Right atrium auricular region (tissue), 2 donors: ENCODE measurements at places on chromosomes 11 and 22.

GRCh38 chr22:19807161-19807913 lies 46.8 kb downstream of the TBX1 start:
- DNase-seq: no peak

DNA sequence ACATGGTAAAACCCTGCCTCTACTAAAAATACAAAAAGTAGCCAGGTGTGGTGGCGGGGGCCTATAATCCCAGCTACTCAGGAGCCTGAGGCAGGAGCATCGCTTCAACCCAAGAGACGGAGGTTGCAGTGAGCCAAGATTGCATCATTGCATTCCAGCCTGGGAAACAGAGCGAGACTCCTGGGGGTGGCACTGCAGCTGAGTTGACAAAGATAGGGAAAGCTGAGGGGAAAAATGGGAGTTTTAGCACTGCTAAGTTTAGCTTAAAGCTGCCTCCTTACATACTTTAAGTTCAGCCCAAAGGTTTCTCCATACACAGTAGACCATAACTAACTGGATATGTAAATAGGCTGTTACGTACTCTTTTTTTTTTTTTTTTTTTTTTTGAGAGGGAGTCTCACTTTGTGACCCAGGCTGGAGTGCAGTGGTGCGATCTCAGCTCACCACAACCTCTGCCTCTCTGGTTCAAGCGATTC lies 9.0 kb upstream of the USP28 start:
- no peak for DNase-seq

GRCh38 chr11:111366560-111367410 lies 12.3 kb downstream of the POU2AF1 start:
- no peak for DNase-seq

- no peak for DNase-seq
Measured at GRCh38 chr22:46348099-46348695, 12.7 kb downstream of the TRMU start.

DNA sequence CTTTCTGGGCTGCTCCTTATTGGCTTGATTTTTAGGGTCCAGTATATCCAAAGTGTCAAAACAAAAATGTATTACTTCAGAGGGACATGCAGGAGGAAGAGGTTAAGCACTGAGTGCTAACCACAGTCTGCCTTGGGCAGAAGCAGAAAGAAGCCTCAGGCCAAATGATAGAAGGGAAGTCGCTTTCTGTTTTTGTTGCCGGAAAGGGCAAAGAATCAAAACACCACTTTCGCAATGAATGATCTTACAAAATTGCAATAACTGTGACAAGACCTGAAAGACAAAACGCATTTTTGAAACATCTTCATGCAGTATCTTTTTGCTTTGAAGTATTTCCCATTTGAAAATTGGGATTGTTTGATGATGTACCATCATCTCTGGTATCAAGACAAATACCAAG lies 70.1 kb upstream of the PICALM start:
- DNase-seq: no peak

DNA sequence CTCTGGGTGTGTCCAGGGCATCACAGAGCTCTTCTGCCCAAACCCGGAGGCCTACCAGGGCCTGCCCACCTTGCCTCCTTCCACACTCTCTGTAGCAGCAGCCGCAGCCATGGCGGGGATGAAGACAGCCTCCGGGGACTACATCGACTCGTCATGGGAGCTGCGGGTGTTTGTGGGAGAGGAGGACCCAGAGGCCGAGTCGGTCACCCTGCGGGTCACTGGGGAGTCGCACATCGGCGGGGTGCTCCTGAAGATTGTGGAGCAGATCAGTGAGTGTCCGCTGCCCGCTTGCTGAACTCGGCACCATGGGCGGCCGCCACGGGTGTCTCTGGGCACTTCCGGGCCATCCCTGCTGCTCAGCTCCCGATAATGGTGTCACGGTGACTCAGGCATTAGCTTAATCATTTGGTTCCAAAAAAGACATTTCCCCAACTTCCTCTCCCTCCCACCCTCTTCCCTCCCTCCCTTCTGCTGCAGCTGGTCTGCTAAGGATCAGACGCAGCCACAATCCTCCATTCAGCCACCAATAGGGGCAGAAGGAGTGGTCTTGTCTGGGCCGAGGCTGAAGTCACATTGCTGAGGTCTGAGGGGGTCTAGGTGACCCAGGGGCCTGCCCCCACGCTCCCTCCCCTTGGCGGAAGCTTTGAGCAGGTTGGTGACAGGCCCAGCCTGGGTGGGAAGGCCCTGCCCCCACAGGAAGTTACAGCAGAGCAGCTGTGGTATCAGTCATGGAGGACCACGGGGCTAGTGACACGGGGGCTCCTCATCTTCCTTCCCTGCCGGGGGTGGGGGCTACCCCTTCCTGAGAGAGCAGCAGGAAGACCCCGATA lies 950 bp downstream of the FERMT3 start:
- DNase-seq: peak; percentile 87

GRCh38 chr11:86896441-86896841 lies 58.8 kb downstream of the FZD4 start:
- no peak for DNase-seq

DNA sequence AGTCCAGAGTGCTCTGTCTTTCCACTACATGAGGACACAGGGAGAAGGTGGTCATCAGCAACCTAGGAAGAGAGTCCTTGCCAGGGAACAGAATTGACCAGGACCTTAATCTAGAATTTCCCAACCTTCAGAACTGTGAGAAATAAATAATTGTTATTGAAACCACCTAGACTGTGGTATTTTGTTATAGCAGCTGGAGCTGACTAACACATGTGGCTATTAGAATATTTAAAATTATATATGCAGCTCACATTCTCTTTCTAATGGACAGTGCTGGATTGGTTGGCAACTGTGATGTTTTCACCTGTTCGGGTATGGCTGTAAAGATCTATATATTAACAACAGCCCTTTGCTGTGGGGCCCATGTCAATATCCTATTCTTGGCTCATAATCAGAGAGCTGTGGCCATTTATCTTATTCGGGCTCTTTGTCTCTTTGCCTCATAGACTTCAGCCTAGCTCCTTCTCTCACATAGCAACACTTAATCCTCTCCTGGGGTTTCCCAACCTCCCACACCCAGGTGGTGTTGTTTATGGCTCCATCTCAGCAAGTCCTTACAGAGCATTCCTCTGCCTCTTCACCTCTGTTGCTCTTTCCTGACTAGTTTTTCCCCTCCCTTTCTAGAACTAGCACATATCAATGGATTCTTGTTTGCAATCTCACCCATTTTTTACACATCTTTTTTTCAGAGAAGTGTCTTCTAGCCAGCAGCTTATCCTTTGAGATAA lies 46.4 kb upstream of the AMOTL1 start:
- DNase-seq: no peak

GRCh38 chr11:73296501-73297230 lies 11.4 kb upstream of the ARHGEF17 start:
- no peak for DNase-seq

- no peak for DNase-seq
Measured at GRCh38 chr22:37609240-37610152, 862 bp downstream of the GGA1 start.

DNA sequence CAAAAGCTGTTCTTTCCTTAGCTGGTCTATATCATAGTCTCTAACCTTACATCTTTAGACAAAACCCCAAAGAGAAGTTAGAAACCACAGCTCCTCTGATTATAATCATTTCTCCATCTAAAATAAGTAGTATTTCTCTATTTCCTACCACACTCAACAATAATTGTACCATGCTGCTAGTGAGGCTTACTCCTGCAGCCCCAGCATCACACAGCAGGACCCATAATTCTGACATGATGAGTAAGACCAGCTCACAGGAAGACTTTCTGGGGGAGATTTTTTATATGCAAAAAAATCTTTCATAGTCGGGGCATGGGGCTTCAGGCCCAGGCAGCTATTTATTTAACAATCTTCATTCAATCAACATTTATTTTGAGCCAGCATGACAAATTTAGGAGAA lies 441.6 kb downstream of the DYNC2H1 start:
- no peak for DNase-seq

- DNase-seq: peak; percentile 75
Measured at GRCh38 chr11:94602430-94603372, 35.5 kb downstream of the PIWIL4 start.

- no peak for DNase-seq
Measured at GRCh38 chr22:24816806-24817205, 10.8 kb downstream of the SGSM1 start.

DNA sequence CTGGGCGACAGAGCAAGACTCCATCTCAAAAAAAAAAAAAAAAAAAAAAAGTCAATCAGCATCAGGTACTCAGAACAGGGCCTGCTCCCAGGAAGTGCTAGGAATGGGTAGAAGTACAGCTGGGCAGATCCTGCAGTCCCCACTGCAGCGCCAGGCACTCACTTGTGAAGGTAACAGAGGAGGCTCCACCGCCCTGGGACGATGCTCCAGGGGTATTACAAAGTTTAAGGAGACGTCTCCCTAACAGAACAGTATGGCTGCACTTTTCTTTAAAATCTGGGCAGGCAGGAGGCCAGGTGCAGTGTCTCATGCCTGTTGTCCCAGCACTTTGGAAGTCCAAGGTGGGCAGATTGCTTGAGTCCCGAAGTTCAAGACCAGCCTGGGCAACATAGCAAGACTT lies 1449.0 kb downstream of the BRD1 start:
- no peak for DNase-seq

GRCh38 chr11:130467116-130467900 lies 18.9 kb downstream of the ADAMTS15 start:
- no peak for DNase-seq

DNA sequence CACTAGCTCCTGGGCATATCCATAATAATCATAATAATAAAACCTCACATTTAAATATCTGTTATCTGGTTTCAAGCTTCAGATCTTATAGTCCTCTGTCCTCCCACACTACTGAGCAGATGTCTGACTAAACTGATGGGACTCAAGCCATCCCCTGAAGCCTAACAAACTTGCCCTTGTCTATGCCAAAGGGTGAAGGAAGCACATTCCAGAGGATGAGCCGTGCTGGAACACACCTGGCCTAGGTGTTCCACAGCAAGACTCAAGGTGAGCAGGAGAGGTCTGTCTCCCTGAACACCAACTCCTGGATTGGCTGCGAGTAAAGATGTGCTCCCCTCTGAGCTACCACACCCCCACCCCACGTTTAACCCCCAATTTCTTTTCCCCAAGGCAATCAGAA lies 14.7 kb downstream of the SCUBE2 start:
- no peak for DNase-seq

DNA sequence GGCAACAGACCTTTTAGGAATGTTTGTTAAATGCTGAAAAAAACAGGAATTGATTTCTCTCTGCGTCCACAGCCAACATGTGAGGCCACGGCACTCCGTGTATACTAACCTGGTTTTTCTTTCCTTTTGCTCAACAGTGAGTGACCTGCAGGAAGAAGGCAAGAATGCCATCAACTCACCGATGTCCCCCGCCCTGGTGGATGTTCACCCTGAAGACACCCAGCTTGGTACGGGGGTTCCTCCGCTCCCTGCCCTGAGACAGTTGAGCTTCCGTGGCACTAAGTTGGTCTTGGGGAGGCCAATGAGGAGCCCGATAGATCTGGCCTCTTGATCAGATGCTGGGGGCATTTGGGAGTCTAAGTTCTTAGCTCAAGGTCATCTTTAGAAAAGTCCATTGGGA lies 69.7 kb downstream of the PARVB start:
- no peak for DNase-seq

DNA sequence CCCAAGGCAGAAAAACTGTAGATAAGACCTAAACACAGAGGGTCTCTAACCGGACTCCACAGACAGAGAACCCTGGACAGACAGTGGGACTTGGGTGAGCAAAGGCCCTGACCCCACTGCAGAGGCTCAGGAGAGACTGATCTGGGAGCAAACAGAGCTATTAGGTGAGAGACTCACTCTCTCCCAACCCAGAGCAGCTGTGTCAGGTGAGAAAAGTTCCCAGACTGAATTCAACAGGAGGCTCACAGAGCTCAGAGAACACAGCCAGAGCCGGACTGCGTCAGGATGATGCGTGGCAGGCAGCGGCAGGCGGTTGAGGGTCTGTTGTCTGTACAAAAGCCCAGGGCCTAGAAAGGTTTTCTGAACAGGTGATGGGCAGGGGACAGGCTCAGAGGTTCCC lies 5.5 kb downstream of the RFPL2 start:
- DNase-seq: peak; percentile 44

- no peak for DNase-seq
Measured at GRCh38 chr22:27226666-27227065, 569.3 kb downstream of the MIAT start.

DNA sequence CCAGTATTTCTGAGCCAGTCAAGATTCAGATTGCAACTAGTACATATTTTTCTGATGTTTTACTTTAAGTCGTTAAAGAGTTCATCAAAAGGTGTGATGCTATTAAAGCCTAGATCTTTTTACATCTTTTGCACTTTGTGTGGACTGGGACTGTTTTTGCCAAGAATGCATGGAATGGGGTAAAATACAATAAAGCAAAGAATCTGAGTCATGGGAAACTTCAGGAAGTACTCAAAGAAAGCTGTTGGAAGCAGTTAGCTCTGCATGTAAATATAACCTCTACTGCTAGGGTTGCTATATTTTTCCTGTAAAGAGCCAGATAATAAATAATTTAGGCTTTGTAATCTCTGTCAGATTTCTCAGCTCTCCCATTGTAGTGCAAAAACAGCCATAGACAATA lies 20.9 kb downstream of the ATXN10 start:
- DNase-seq: no peak

GRCh38 chr22:32671886-32672285 lies 129.6 kb upstream of the TIMP3 start:
- DNase-seq: no peak

GRCh38 chr11:133823614-133824013 lies 21.7 kb downstream of the SPATA19 start:
- DNase-seq: no peak

GRCh38 chr11:15923183-15923582 lies 433.2 kb downstream of the SOX6 start:
- DNase-seq: no peak

- no peak for DNase-seq
Measured at GRCh38 chr11:14067686-14068085, 105.2 kb downstream of the SPON1 start.

DNA sequence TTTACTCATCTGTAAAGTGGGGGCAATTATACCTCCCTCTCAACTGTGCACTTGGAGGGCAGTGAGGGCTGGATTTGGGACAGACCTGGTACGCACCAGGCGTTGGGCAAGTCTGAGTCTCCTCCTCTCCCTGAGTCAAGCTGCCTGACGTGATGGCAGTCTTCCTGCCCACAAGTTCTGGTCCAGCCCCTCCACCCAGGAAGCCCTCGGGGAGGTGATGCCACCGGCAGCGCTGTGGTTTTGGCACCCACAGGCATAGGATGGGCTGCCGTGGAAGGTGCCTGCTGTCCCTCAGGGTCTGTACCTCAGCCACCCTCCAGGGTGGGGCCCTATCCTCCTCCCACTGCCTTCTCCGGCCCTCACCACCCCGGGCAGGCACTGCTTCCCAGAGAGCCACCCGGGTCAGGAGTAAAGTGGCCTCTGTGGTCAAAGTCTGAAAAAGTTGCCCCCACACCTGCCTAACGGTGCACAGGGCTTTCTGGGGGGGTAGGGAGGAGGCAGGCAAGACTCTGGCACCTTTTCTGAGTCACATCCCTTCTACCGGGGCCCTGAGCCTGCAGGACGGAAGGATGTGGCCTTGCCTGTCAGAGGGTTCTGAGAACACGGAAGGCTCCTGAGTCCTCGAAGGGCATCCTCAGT lies 6.5 kb upstream of the APOBEC3H start:
- no peak for DNase-seq

GRCh38 chr11:83648610-83649527 lies 362.7 kb upstream of the CCDC90B start:
- DNase-seq: no peak
